ENCODE measurements at places on chromosomes 7 and 10. TPM values are rescaled to one million over a fixed set of nuclear protein-coding genes. Genes with fewer than 3 reads are reported as not detected.

DNA sequence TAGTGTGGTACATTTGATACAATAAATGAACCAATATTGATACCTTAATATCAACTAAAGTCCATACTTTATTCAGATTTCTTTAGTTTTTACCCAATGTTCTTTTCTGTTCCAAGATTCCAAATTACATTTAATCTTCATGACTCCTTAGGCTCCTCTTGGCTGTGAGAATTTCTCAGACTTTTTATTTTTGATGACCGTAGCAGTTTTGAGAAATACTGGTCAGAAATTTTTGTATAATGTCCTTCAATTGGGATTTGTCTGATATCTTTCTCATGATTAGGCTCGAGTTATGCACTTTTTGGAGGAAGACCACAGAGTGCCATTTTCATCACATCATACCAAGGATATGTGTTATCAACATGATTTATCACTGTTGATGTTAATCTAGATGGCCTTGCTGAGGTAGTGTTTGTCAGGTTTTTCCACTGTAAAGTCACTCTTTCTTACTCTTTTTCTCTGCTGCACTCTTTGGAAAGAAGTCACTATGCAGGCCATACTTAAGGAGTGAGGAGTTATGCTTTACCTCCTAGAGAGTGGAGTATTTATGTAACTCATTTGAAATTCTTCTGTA, 12.9 kb upstream of the ENTPD1 start:
- no peak overlapping the region for H3K4me3 ChIP-seq
- no peaks in the 10 kb centered on the region for H3K27me3 ChIP-seq
- DNase-seq, result no peak
- no peaks in the 10 kb centered on the region for H3K36me3 ChIP-seq
- peaks cover 29% of the 10 kb centered on the region for H3K4me1 ChIP-seq

DNA sequence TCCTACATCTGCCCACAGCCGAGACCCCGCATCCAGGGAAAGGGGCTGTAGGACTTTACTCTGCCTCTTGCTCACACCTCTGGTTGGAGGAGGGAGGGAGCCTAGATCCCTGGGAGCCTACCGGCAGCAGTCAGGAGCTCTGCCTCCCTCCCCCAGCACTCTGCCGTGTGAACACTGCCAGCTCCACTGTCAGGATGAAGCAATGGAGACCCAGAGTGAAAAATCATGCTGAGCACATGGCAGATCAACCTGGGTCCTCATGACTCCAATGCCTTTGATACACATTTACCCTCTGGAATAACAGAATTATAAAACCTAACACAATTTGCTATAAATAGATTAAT, 477.7 kb downstream of the TNS3 start:
- no peak overlapping the region for H3K4me3 ChIP-seq
- DNase-seq, result no peak
- H3K4me1 ChIP-seq, result no peaks in the 10 kb centered on the region
- H3K27me3 ChIP-seq, result no peaks in the 10 kb centered on the region
- no peak overlapping the region for H3K27ac ChIP-seq

DNA sequence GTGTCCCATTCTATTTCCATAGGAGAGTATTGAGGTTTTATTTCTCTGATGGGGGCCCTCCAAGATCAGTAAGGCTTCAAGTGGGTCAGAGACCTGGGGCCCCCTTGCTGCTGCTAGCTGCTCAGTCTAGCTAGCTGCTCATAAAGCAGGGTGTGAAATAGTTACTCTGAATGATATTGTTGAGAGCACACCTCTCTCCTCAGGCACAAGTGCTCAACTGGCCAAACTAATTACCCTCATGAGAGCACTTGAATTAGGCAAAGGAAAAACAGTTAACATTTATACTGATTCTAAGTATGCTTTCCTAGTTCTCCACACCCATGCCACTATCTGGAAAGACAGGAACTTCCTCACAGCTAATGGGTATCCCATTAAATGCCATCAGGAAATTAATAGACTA, 5.4 kb upstream of the SFTPA1 start:
- no peak overlapping the region for H3K4me3 ChIP-seq
- H3K4me1 ChIP-seq, result no peaks in the 10 kb centered on the region
- H3K27ac ChIP-seq, result no peak overlapping the region
- DNase-seq, result no peak
- no peaks in the 10 kb centered on the region for H3K36me3 ChIP-seq
- no peaks in the 10 kb centered on the region for H3K27me3 ChIP-seq

MBL2 gene
- total RNA-seq, result not detected

PGAM2 gene
- total RNA-seq, result not detected

- H3K4me3 ChIP-seq, result no peak overlapping the region
- H3K27me3 ChIP-seq, result no peaks in the 10 kb centered on the region
- peaks cover 58% of the 10 kb centered on the region for H3K4me1 ChIP-seq
- H3K36me3 ChIP-seq, result no peaks in the 10 kb centered on the region
- peak overlapping the region; percentile 13 for H3K27ac ChIP-seq
These were observed 41.3 kb downstream of the CCDC6 start for GRCh38 chr10:59865101-59865500.

CALCR gene
- not detected for total RNA-seq
